Activated CD4-positive, alpha-beta memory T cell treated with anti-CD3 and anti-CD28 coated beads, Interleukin-2, amount 10 ng/mL, durations not matched to agents 7 days and 5 days (primary cell): ENCODE measurements at places on chromosomes 2 and 18. TPM values are rescaled to one million over a fixed set of nuclear protein-coding genes. Genes with fewer than 3 reads are reported as not detected.

DNA sequence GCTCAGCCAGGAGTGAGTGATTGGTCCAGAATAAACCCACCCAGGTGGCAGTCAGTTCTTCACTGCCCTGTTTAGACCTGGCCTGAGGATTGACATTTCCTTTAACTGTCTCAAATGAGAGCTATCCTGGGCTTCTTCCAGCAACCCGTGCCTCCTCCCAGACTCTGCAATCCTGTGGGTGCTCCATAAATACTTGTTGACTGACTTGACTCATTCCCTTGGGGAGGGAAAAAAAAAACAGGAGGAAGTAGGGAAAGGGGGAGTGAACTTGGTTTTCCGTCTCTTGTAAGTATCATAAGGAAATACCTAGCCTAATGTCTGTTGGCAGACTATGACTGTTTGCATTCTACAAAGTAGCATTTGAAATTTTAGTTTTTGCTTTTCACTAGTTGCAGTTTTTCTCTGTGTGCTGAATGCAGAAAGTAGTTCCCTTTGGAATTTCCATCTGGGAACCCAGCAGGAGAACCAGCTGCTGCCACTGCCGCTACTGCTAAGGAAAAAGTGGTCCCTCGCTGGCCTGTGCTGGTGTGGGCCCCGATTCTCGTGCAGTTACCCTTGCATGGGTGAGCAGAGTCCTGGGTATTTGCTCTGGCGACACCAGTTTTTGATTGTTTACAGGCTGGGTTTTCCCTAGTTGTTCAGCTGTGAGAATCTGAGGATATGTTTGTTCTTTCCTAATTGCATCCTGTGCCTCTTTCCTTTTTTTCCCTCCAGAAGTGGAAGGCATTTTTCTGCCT, 78.8 kb downstream of the TGOLN2 start:
- no peak overlapping the region for H3K4me3 ChIP-seq
- H3K27me3 ChIP-seq = peaks cover 13% of the 10 kb centered on the region
- H3K27ac ChIP-seq = no peak overlapping the region
- no peak for DNase-seq
- H3K36me3 ChIP-seq = no peaks in the 10 kb centered on the region
- H3K4me1 ChIP-seq = no peaks in the 10 kb centered on the region

EVX2 gene
- total RNA-seq = not detected

- no peak for DNase-seq
- H3K36me3 ChIP-seq = no peaks in the 10 kb centered on the region
- H3K27me3 ChIP-seq = no peaks in the 10 kb centered on the region
- H3K4me1 ChIP-seq = no peaks in the 10 kb centered on the region
- H3K4me3 ChIP-seq = no peak overlapping the region
- H3K27ac ChIP-seq = no peak overlapping the region
Observed at GRCh38 chr2:184646593-184646992, 48.3 kb downstream of the ZNF804A start.

- DNase-seq = peak; percentile 69
- peaks cover 47% of the 10 kb centered on the region for H3K4me1 ChIP-seq
- peak overlapping the region; percentile 75 for H3K27ac ChIP-seq
- H3K4me3 ChIP-seq = peak overlapping the region; percentile 92
- peaks cover 25% of the 10 kb centered on the region for H3K36me3 ChIP-seq
- no peaks in the 10 kb centered on the region for H3K27me3 ChIP-seq
Observed at GRCh38 chr18:79988071-79988450, 302 bp downstream of the TXNL4A start.

- H3K27ac ChIP-seq = no peak overlapping the region
- peaks cover 15% of the 10 kb centered on the region for H3K27me3 ChIP-seq
- H3K4me1 ChIP-seq = no peaks in the 10 kb centered on the region
- H3K36me3 ChIP-seq = no peaks in the 10 kb centered on the region
Observed at GRCh38 chr2:191521608-191522208, 156.2 kb upstream of the NABP1 start.

DNA sequence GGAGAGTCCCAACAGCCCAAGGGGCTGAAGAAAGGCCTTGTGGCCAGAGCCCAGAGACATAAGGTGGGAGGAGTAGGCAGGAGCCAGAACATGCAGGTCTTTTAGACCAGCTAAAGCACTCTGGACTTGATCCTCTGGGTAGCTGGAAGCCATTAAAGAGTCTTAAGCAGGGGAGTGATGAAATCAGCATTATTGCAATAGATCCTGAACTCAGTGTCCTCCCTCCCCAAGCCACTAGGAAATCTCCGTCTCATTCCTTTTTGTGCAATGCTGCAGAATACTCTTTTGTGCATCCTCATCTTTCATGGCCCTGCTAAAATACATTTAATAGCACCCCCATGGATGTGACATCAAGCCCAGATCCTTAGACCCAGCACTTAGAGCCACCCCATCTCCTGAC, 58.6 kb upstream of the ZCCHC2 start:
- peaks cover 14% of the 10 kb centered on the region for H3K27me3 ChIP-seq
- no peak overlapping the region for H3K27ac ChIP-seq

DNA sequence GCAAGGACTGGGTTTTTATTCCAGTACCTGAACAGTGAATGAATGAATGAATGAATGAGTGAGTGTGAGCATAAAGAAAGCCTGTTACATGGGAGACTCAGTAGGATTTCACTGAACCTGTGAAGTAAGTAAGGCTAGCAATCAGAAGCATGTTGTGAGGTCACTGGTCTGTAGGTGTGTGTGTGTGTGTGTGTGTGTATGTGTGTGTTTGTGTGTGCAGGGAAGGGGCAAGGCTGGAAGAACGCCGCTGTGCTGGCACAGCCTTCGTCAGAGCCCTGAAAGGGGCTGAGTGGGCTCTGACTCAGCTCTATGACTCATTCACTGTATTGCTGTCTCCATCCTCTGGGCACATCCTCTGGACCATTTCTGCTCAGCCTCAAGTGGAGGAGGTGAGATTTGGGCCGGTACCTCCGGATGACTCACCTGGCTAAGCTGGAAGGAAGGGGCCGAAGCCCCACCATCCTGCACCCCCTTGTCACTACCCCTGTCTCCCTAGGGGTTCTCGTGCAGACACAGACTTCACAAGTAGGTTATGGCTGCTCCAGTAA, 51.4 kb upstream of the MRPL33 start:
- peak; percentile 63 for DNase-seq
- no peak overlapping the region for H3K4me3 ChIP-seq
- H3K27me3 ChIP-seq = peaks cover 7% of the 10 kb centered on the region
- peaks cover 41% of the 10 kb centered on the region for H3K4me1 ChIP-seq
- no peaks in the 10 kb centered on the region for H3K36me3 ChIP-seq

GRCh38 chr2:214139630-214140284, 271.1 kb upstream of the VWC2L start:
- no peak for DNase-seq
- H3K27ac ChIP-seq = no peak overlapping the region
- H3K4me1 ChIP-seq = no peaks in the 10 kb centered on the region
- no peaks in the 10 kb centered on the region for H3K36me3 ChIP-seq
- H3K4me3 ChIP-seq = no peak overlapping the region

DNA sequence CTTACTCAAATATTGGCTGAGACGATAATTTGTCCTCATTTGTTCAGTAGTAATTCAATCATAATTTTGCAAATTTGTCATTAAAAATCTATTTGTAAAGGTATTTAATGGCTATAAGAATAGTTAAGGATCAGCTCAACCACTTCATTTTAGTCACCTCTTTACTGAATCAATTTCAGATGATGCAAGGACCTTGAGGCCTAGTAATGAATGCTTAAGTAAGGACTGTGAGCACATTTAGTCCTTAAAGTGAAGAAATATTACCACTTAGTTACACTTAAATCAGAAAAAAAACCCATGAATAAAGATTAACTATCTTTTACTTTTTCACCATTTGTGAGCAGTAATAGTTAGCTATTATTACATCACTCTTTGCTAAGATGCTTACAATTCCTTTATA, 778.9 kb downstream of the CCDC85A start:
- H3K4me3 ChIP-seq = no peak overlapping the region
- DNase-seq = no peak
- H3K27ac ChIP-seq = no peak overlapping the region
- no peaks in the 10 kb centered on the region for H3K4me1 ChIP-seq
- H3K36me3 ChIP-seq = no peaks in the 10 kb centered on the region
- no peaks in the 10 kb centered on the region for H3K27me3 ChIP-seq

GRCh38 chr2:226839951-226840350, 4.1 kb downstream of the RHBDD1 start:
- H3K4me3 ChIP-seq = peak overlapping the region; percentile 97
- peaks cover 63% of the 10 kb centered on the region for H3K4me1 ChIP-seq
- peak overlapping the region; percentile 100 for H3K27ac ChIP-seq
- peaks cover 65% of the 10 kb centered on the region for H3K36me3 ChIP-seq
- H3K27me3 ChIP-seq = no peaks in the 10 kb centered on the region

GRCh38 chr2:217299590-217299989, 439.7 kb upstream of the TNP1 start:
- DNase-seq = no peak
- H3K4me1 ChIP-seq = no peaks in the 10 kb centered on the region

NTSR2 gene
- total RNA-seq = not detected

- H3K27me3 ChIP-seq = no peaks in the 10 kb centered on the region
- no peak overlapping the region for H3K4me3 ChIP-seq
- H3K27ac ChIP-seq = no peak overlapping the region
- DNase-seq = no peak
- H3K4me1 ChIP-seq = no peaks in the 10 kb centered on the region
- no peaks in the 10 kb centered on the region for H3K36me3 ChIP-seq
Observed at GRCh38 chr18:68083131-68083530, 566.6 kb upstream of the DSEL start.

DNA sequence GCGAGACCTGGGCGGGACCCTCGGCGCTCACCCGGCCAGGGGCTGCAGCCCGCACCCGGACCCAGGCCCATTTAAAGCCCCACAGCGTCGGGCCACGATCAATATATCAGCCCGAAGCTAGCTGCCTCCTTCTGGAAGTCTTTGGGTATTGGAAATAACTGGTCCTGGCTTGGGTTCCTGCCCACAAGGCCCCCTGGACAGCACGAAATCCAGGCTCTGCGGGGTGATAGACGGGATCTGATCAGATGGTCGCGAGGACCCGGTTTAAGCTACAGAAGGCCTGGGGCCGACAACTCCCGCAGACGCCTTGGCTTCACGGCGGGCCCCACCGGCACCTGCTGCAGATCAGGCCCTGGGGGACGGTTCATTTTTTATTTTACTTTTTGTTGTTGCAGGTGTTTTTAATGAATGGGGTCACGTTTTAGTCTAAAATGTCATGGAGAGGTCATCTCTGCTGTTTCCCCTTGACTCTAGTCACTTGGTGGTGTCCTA, 362 bp upstream of the PSTPIP2 start:
- H3K27me3 ChIP-seq = peaks cover 5% of the 10 kb centered on the region
- H3K36me3 ChIP-seq = peaks cover 8% of the 10 kb centered on the region
- no peak overlapping the region for H3K27ac ChIP-seq

GRCh38 chr2:51145761-51146160, 113.8 kb upstream of the NRXN1 start:
- no peaks in the 10 kb centered on the region for H3K27me3 ChIP-seq
- no peaks in the 10 kb centered on the region for H3K4me1 ChIP-seq
- H3K4me3 ChIP-seq = no peak overlapping the region
- no peaks in the 10 kb centered on the region for H3K36me3 ChIP-seq

DNA sequence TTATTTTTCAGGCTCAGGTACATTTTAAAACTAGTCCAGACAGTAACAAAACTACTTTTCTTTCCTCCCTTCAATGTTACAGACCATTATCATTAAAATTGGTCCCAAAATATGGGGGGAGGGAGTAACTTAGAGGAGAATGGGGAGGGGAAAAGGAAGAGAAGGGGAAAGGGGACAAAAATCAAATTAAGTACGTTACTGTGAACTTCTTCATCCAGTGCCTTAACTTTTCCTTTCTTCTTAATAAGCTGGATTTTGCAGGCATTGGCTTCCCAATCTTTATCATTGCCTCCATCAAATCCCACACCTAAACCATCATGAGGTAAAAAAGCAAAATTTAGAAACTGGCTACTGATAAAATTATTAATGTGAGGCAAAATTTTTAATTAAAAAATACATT, 17.2 kb downstream of the GFPT1 start:
- no peak for DNase-seq
- no peak overlapping the region for H3K27ac ChIP-seq
- peaks cover 52% of the 10 kb centered on the region for H3K36me3 ChIP-seq
- H3K27me3 ChIP-seq = no peaks in the 10 kb centered on the region
- no peaks in the 10 kb centered on the region for H3K4me1 ChIP-seq

GRCh38 chr18:42475157-42475556, 520.1 kb downstream of the PIK3C3 start:
- H3K4me3 ChIP-seq = no peak overlapping the region
- no peaks in the 10 kb centered on the region for H3K4me1 ChIP-seq
- DNase-seq = no peak
- H3K27ac ChIP-seq = no peak overlapping the region
- no peaks in the 10 kb centered on the region for H3K36me3 ChIP-seq
- no peaks in the 10 kb centered on the region for H3K27me3 ChIP-seq

SLC9A4 gene
- total RNA-seq = 0.10 TPM

GRCh38 chr18:40159141-40160017, 1795.7 kb upstream of the PIK3C3 start:
- H3K36me3 ChIP-seq = no peaks in the 10 kb centered on the region
- no peaks in the 10 kb centered on the region for H3K27me3 ChIP-seq
- no peak overlapping the region for H3K27ac ChIP-seq
- no peaks in the 10 kb centered on the region for H3K4me1 ChIP-seq

DNA sequence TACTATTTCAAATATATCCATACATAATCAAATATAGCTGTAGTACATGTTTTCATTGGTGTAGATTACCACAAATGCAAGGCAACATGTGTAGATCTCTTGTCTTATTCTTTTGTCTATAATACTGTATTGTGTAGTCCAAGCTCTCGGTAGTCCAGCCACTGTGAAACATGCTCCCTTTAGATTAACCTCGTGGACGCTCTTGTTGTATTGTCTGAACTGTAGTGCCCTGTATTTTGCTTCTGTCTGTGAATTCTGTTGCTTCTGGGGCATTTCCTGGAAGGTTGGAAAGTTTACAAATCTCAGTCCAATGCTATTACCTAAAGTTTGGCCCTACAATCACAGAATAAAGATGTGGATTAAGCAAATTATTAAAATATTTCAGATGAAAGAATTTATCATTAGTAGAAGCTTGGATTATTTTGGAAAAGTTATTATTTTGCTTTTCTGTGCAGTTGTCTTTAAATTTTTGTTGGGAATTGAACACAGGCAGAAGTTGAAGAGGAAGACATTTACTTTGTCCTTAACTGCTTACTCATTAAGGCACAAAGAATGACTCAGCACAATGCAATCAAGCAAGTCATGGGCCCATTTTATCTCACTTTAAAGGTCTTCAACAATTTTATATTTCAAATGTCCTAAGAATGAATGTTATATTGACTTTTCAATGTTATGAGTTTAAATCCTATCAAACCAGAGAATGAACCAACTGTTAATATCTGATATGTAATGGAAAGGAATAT, 103.4 kb upstream of the CAVIN2 start:
- no peaks in the 10 kb centered on the region for H3K36me3 ChIP-seq
- H3K4me1 ChIP-seq = no peaks in the 10 kb centered on the region
- H3K4me3 ChIP-seq = no peak overlapping the region
- H3K27me3 ChIP-seq = peaks cover 2% of the 10 kb centered on the region
- no peak overlapping the region for H3K27ac ChIP-seq
